GM19239 (cell line): ENCODE measurements at places on chromosomes 5 and 9.

DNA sequence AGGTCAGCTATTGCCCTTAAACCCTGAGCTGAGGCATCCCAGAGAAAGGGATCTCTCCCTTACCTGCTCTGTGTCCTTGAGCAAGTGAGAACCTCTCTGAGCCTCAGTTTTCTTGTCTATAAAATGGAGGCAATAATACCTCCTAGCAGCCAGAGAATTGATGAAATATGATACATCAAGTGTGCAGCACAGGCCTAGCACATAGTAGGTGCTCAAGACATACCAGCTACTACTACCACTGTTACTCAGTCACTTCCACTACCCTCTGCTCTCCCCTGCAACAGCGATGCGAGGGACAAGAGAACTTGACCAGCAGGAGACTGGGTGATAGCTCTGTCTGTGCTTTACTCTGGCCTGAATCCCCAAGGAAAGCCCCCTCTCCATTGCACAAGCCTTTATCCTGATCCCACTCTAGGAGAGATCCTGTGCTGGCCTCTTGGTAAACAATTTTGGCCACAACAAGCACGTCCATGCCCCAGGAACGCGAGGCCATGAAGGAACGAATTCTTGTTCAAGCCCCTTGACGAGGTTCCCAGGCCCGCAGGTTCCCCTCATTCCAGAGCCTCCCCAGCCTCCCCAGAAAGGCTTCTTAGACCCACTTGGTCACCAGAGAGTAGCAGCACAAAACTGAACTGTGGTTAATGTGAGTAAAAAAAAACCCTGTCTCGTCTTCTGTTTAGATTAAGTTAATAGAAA lies 39.4 kb downstream of the LRSAM1 start:
- no peak for DNase-seq

DNA sequence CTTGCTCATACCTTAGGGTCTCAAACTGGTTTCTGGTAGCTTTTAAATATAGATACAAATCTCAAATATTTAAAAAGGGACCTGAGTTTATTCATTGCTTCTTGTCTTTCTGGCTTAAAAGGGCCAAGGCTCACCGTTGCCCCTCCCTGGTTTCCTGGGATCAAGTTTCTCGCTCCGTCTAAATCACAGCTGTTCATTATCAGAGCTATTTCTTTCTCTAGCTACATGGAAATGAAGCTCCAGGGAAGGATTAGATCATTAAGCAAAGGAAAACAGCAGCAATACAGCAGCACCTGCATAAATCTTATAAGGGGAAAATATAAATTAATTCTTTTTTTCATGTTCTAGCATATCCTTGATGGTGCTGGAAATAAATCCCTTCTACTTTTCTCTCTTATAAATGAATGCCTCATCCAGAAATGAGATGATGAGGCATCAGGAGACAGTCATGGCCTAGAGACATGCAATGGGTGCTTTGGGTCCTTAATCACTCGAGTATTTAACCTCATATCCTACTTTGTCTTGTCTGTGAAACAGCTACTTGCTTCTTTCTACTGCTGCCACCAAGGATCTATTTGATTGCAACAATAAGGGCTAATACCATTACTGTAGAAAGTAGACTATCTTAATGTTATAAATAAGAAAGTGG lies 320.1 kb downstream of the TRPM3 start:
- no peak for DNase-seq

- no peak for DNase-seq
These were observed 97.1 kb downstream of the SLC44A1 start for GRCh38 chr9:105341434-105342146.

GRCh38 chr5:177327539-177328522 lies 16.1 kb upstream of the MXD3 start:
- no peak for DNase-seq

DNA sequence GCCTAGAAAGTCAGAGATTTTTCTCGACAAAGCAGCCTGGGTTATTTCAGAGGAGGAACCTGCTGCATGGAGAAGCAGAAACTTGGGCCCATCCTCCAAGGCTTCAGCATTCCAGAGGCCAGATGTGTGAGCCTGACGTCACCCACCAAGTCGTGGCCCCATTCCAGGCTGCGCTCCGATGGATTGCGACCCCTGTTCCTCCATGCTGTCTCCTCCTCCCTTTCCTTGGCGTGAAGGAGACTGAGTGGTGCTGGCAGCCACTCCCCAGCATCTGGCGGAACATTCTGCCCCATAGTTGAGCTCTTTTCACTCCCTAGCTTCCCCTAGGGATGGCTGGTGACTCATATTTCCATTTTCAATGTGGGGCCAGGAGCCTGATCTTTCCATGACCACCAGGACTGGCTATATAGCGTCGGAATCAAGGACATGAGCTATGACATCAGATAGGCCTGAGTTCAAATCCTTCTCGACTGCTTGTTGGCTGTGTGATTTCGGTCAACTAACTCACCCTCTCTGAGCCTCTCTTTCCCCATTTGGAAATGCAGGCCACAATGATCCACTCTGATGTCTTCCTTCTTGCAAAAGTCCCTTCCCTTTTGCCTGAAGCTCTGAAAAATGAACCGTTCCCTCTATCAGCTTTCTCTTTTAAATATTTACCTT lies 24.5 kb upstream of the DUSP1 start:
- no peak for DNase-seq

DNA sequence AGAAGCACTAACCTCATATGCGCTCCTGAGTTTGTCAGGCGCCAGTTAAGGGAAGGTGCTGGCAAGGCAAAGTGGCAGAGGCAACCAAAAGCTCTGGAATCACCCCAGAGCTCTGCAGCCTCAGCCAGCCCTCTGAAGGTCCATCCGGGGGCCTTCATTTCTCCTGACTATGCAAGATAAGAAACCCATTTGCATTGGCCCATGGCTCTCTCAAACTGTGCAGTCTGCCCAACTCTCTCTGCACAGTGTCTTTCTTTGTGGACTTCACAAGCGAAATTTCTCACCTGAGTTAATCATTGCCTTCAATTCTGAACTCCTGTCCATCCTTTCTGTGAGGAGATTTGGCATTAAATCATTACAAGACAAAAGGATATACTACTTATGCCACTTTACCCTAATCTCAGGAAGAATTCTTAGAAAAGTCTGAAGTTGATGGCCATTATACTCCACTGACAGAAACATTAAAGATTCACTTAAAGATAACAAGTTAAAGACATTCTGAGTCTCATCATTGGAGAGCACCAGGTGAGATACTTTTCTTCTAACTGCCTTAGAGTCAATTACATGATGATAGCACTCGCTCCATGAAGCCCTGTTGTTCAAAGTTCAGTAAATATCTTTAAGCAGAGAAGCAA lies 235.6 kb downstream of the SPOCK1 start:
- no peak for DNase-seq

DNA sequence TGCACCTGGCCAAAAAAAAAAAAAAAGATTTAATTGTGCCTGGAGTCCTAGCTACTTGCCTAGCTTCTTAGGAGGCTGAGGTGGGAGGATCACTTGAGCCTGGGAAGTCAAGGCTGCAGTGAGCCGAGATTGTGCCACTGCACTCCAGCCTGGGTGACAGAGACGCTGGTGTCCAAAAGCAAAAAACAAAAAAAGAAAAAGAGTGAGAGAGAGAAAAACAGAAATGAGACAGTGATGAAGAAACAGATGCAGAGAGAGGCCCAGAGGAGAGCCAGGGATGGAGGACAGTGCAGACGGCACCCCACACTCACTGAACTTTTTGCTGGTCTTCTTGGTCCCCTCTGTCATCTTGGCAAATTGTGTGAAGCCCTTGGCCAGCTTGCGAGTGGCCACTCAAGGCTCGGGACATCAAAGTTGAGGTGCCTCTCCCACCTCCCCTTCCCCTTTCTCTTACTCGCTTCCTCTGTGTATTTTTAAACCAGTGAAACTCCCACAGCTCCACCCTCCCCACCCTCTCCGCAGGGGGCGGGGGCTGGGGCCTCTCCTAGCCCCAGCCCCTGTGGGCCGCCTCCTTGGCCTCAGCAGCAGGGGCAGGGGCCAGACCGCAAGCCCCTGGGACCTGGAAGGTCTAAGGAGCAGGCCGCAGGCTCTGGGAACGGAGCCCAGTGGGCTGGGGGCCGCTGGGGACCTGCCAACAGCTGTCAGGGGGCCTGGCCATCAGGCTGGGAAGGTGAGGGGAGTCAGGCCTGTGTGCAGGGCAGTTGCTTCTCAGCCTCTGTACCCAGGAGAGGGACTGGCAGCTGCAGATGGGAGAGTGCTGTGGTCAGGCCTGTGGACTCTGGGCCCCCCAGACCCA lies at the start of gene SH2D3C:
Gene SH2D3C, minus strand, starts transcription at position 387 of the 856 bp plus-strand sequence. Its CDS starts 39 bp downstream, at position 348.
- DNase-seq, result no peak

GRCh38 chr5:79297661-79298060 lies 61.7 kb downstream of the JMY start:
- DNase-seq, result no peak

DNA sequence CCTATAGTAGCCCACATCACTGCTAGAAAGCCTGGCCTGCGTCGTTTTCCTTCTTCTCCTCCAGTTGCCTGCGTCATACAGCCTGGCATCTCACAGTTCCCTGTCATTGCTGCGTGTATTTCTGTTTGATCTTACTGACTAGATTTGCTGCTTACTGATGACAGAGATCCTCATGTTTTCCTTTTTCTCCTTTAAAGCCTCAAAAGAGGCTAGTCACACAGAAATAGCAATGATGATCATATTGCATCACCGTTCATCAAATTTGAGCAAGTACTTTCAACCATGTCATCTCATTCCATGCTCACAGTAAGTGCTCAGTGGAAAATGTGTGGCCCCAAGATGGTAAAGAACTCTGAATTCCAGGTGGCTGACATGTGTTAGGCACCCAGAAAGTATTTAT lies 76.8 kb downstream of the MVB12B start:
- no peak for DNase-seq

DNA sequence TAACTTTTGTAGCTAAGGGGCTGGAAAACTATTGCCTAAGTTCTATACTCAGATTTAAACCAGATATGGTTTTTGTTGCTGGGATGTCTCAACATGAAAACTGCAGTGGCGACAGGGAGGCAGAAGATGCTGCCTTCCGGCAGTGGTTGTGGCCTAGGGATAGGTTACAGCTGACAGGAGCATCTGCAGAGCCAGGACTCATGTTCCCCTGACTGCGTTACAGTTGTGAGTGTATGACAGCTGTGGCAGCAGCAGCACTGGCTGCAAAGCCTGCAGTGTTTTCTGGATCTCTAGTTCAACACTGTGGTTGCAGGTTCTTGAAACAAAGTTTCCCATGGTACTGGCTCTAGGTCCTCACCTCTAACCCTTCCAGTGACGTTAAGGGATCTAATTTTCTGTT lies 498.8 kb upstream of the CDH18 start:
- DNase-seq, result no peak

DNA sequence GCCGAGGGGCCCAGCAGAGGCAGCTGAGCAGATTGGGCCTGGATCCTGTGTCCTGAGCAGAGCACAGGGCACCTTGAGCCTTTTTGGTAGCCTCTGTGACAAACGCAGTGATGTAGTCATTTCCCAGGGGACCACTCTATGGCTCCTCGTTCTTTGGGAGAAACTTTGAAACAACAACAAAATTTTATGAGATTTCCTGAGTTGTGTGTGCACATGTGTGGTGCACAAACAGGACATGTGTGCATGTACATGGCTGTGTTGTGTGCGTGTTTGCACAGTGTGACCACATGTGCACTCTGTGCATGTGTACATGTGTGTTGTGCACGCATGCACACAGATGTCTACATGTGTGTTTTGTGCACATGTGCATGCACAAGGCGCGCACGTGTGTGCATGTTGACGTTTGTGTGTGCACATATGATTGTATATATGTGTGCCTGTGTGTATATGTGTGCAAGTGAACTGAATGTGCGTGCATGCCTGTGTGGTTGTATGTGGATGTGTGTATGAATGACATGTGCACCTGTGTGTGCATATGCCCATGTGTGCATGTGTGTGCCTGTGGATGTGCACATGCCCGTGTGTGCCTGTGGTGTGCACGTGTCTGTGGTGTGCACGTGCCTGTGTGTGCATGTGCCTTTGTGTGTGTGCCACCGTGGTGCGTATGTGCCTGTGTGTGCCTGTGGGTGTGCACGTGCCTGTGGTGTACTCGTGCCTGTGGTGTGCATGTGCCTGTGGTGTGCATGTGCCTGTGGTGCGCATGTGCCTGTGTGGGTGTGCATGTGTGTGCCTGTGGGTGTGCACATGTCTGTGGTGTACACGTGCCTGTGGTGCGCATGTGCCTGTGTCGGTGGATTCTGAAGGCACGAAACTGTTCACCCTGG lies 221.6 kb downstream of the CACNA1B start:
- no peak for DNase-seq

DNA sequence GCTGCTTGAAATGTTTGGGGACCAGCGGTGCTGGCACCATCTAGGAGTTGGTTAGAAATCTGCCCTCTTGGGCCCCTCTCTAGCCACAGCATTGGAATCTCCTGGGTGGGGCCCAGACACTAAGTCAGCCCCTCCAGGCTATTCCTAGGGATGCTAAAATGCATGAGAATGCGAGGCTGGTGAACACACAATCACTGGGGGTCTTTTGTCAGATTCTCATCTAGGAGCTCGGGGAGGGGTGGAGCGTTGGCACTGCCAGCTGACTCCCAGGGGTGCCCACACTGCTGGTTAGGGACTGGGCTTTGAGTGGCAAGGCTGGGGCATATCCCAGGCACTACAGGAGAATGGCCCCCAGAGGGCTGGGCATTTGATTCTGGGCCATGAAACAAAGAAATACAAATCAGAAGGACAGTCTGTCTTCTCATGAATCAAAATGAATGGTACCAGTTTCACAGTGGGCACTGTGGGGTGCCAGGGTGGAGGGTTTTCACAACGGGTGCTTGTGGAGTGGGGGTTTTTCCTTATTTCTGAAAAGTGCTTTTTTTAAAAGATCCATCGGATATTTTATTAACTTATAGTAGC lies 127.8 kb upstream of the RAPGEF1 start:
- DNase-seq, result no peak

GRCh38 chr5:32692036-32692746 lies 18.9 kb upstream of the NPR3 start:
- no peak for DNase-seq

DNA sequence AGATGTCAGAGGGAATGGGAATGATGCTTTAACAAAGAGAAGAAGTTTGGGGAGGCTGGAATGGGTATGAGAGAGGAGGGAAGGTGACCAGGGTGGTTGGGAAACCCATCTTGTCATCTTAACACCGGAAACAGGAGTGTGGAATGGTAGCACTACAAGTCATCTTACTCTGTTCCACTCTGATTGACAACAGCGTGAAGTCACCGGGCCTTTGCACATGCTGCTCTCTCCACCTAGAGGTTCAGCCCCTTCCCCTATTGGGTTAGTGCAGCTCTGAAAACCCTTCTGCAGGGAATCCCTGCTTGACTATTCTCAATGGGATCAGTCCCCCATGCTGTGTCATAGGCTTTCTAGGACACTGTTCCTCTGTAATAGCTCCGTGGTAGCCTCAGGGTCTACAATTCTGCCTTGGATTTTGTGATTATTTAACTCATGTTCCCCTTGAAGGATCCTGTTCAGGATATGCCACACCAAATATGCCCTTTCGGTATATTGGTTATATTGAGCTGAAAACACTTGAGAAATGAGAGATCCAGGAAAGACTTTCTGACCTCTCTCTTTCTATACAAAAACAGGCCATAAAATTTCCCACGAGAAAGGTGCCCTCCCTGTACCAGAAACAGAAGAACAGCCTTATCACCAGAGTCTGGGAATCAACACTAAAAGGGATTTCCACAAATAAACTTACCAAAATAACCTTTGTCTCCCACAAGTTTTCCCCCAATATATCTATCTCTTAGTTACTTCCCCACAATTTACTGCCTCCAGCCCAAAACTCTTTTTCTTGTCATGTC lies 86.3 kb downstream of the TLE1 start:
- no peak for DNase-seq

- no peak for DNase-seq
These were observed 74.1 kb upstream of the CCL21 start for GRCh38 chr9:34783951-34784487.

- DNase-seq, result no peak
These were observed 350 bp upstream of the ECPAS start for GRCh38 chr9:111484572-111484894.

- DNase-seq, result no peak
These were observed 11.0 kb upstream of the ACER2 start for GRCh38 chr9:19397845-19398244.
